COLO829 (cell line): ENCODE measurements at places on chromosomes 5 and 9.

DNA sequence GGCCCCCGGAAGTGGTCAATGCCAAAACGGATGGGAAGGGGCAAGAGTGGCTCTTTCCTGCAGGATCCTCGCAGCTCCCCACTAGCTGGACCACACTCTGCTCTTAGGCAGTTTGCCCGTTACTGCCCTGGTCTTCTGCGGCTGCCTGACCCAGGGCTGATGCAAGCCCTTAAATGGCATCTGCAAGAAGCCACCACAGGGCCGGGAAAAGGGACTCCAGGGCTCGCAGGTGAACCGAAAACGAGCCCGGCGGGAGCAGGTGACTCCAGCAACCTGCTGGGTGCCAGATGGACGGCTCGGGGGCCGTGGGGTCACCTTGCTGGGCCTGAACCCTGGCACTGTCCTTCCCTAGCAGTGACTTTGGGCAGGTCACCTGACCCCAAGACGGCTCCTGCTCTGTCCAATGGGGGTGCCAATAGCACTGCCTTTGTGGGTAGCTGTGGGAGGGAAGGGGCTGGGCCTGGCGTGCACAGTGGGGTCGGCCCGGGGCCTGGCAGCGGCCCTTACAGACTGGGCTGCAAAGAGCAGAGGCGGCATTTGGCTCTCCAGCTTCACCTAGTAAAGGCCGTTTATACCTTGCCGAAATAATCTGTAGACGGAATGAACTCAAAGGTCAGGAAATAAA is 1.3 kb downstream of the TMEM250 start:
- no peak for DNase-seq

- no peak for DNase-seq
Observed at GRCh38 chr5:112355058-112355685, 63.9 kb downstream of the EPB41L4A start.

DNA sequence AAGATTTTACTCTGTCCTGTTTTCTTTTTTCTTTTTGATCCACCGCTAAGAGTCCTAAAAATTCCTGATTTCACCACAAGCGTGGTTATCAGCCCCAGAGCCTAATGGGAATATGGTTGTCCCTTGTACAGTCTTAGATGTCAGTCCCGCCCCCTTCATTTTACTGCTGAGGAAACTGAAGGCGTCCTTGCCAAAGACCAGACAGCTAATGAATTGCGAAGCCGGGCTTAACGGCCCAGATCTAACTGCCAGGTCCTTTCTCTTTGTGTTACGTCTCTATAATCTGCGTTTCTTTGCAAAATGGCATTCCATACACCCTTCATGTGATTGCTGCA is 497 bp downstream of the NSA2 start:
- DNase-seq, result no peak

DNA sequence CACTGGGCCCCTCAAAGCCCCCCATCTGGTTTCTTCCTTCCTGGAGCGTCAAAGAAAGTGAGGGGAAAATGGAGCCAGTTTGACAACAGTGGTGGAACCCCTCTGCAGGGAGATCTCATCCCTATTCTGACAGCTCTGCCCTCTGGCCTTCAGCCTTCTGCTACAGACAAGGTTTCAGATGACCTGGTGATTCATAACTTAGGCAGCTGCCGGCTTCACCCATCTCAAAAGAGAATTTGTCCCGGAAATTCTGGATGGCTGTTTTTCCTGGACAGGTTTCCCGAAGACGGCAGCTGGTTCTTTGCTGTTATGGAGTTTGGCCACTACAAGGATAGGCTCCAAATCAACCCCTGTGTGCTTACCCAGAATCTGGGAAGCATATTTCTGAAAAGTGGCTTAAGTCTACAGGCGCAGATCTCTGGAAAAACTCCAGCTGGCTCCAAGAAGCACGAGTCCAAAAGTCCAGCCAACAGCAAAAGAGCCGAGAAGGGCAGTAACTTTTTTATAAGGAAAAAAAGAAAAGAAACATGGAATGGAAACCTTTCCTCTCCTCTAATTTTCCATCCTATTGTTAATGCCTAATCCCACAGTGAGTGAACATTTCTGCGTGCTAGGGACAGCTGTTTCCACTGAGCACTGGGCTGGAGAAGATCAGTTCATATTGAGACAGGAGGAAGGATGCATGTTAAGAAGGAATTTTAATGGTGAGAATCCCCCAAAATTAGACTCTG is 54.5 kb downstream of the ZNF366 start:
- DNase-seq, result peak; percentile 72

GRCh38 chr5:55604611-55605067 is 69.9 kb upstream of the PLPP1 start:
- DNase-seq, result no peak

DNA sequence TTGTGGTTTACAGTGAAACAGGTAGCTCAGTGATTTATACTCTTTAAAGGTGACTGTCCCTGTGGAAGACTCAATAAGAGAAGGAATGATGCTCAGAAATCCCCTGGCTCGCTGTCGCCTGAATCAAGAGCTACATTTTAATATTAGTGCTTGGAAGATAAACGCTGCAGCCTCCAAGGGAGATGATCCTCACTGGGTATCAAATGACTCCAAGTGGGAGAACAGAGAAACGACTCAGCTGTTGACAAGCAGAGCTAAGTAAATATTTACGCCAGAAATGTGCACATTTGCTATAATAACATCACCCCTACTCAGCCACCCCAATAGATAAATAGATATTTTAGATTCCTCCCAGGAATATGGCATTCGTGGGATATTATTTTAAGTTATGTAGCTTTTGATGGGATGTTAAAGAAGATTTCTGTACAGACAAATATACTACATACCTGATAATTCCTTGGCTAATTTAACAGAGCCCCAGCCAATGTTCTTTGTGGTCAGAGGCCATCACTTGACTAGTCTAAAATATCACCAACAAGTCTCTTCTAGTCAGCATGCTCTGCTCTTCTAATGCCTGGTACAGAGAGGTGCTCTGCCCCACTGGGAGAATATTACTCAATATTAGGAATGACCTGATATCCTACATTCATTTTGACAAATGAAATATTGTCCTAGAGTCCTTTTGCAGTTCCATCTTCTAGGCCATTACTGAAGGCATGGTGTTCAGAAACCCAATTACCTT is 18.3 kb upstream of the CCDC192 start:
- DNase-seq, result no peak

DNA sequence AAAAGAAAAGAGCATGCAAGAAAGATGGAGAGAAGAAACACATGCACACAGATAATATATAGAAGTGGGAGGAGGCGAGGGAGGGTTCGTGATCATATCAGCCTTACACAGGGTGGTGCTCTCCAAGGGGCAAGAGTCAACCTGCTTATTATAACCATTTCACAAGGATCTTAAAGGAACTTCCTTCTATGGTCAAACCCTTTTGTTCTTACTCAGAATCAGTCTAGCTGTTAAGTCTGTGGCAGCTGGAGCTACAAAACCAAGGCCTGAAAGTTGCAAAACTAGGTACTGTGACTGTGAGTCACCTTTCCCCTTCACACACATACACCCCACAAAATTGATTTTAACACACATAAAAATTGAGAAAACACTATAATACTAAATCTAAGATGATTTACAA is 18.5 kb upstream of the ERMP1 start:
- DNase-seq, result no peak

DNA sequence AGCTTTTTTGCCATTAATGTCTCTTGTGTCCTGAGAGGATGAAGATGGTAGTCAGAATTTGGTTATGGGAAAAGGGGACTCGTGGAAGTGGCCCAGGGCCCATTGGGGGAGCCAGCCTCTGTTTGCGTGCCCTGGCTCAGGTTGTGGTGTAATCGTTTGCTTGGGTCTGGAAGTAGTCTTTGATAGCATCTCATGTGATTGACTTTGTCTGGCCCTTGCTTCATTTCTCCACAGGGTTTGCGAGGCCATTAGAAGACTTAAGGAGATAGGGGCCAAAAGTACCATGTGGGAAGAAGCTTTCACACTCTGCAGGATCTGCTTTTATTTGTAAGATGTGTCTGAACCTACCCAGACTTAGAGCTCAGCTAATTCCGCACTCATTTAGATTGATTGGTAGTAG is 114.5 kb downstream of the FGF1 start:
- DNase-seq, result no peak

GRCh38 chr5:136924490-136924889 is 559.1 kb upstream of the TRPC7 start:
- no peak for DNase-seq

DNA sequence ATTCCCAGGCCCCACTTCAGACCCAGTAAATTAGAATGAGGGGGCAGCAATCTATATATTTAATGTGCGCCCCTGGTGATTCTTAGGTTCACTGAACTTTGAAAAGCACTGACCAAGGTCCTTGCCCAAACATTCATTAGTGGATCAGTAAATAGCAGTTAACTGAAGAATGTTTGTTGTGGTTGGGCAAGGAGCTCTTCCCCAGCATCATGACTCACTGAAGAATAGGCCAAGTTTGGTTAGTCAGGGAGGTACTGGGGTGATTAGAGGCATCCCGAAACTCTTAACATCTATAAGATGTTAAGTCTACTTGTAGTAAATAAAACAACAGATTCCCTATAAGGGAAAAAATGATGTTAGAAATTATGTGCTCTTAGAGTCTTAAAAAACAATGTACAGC is 833 bp upstream of the MROH2B start:
- no peak for DNase-seq

DNA sequence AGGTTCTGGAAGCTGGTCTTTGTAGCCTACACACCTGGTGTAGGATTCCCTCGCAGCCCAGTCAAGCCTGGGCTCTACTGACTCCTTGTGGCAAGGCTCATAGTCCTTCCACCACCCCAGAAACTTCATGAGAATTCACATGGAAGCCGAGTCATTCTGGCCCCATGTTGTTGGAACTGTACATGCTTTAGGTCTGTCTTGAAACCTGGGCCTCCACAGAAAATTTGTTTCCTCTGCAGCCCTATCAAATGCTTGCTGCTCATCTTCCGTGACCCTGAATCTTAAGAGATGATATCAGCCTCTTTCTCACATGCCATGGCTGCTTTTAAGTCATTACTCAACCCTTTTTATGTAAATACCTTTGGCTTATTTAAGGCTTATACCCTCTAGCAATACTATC is 113.4 kb upstream of the GRHPR start:
- DNase-seq, result no peak

DNA sequence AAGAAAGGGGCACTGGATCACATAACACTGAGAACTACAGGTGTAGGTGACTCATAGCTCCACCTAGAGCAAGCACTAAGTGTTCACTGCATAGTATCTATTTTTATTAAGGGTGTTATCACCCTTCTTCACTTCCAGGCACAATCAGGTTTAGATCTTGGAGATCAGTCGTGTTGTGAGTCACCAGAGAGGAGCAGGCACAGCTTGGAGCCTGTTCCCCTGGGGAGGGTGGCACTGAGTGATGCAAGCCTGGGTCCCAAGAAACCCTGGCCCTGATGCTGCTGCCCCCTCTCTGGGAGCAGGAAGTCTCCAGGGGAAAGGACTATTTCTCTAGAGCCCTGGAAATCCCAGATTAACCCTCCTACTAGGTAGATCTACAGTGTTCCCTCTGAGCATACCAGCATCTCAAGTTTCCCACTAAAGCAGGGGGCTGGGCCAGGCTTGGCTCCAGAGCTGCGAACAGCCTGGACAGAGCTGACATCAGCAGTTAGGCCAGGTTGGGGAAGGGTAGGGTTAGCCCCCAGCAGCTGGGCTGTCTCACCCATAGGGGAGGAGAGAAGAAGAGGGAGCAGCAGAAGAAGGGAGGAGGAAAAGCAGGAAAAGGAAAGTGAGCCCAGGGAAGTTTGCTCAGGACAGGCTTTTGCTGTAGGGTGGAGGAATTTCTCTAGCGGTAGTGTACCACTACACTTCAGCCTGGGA is 28.1 kb upstream of the SPINK4 start:
- no peak for DNase-seq

DNA sequence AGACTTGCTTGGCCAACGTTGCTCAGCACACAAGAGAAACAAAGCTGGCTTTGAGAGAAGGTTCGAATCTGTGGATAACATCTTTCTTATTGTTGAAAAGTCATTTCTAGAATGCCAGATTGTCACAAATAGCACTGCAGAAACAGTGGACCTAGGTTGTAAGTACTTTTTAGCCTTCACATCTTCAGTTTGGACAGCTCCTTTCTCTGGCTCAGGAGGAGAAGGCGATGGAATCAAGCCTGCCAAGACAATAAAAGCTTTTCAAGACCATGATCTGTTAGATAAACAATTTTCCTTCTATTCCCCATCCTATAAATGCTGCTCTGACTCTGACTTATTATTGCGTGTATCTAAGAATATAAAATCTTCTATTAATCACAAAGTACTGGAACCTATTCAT is 615.2 kb upstream of the SEMA6A start:
- DNase-seq, result no peak

DNA sequence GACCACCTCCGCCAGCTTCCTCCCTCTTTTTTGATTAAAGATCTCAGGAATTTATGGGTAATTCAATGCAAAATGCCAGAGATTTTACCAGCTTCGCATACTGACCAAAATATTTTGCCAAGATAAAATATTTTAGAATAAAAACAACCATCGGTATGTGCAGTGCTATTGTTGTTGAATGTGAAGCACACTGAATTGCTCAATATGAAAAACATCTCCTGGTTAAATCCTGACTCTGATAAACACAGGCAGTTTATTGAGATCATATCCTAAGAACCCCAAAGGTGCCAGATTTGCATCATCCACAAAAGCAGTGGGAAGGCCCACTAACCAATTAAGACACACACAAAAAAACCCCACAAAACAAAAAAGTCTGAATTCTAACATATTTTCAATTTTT is 202.4 kb downstream of the GLIS3 start:
- DNase-seq, result no peak

- no peak for DNase-seq
Observed at GRCh38 chr5:58787987-58788386, 205.1 kb downstream of the RAB3C start.

GRCh38 chr5:6359555-6360322 is 18.6 kb downstream of the MED10 start:
- no peak for DNase-seq

GRCh38 chr9:119197893-119198607 is 171.2 kb downstream of the BRINP1 start:
- DNase-seq, result no peak

- no peak for DNase-seq
Observed at GRCh38 chr5:1161108-1161832, 40.1 kb upstream of the SLC6A19 start.

DNA sequence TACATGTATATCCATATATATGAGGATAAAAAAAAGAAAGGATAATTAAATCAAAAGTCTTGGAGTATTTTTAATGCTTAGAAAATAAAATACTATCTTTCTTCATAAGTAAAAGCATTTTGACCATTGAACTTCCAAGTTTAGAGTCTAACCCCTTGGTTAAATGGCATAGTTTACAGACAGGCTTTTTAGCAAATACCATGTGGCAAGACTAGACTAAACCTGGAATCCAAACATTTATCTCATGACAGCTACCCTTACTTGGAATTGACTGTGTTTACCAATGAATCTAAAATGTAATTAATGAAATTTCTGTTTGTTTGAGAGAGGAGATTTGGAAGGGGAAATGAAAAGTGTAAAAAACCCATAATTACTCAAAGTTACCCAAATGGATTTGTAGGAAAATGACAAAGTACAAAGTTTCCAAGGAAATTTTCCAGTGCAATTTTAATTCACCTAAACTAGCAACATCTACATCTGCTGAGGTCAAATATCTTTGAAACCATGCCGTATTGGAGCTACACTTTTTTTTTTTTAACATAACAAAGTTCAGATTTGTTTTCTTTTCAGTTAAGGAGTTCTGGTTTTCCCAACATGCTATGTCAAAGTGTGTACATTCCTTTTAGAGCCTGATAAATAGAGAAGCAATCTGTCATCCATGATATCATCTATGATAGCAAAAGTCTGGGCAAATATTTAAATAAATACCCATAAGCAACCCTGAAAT is 272.1 kb upstream of the DAB2 start:
- no peak for DNase-seq
